ENCODE measurements at places on chromosomes 4 and X.

- DNase-seq, result no peak
Observed at GRCh38 chr4:173269280-173269679, 64.9 kb downstream of the HMGB2 start.

DNA sequence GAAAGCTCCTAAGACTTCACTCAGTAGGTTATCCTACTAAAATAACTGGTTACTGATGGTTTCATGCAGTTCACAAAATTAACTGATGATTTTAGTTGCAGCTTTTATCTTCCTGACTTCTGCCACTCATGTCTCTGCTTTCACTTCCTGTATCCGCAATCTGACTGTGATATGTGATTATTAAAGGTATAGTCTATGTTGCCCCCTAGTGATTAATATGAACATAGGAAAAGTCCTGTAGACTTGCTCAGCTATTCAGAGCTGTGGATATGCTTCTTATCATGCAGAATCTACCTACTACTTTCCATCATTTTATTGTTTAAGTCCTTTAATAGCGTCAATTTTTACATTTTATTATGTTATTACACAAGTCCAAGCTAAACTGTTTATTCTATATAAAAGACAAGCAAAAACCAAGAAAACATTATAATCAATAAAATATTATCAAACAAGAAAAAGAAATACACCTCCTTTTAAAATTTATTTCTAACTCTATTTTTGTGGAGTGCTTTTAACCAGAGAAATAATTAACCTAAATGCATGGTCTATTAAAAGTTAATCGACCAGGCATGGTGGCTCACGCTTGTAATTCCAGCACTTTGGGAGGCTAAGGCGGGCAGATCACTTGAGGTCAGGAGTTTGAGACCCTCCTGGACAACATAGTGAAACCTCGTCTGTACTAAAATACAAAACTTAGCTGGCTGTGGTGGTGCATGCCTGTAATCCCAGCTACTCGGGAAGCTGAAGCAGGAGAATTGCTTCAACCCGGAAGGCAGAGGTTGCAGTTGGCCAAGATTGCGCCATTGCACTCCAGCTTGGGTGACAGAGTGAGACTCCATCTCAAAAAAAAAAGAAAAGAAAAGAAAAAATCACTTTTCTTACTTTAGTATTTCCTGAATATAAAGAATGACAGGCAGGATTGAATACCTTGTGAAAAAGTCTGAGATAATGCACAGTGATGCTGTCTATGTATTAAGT is 40.4 kb upstream of the TLR2 start:
- DNase-seq, result peak; percentile 44

- no peak for DNase-seq
Observed at GRCh38 chr4:170652571-170652970, 562.8 kb upstream of the AADAT start.

- no peak for DNase-seq
Observed at GRCh38 chr4:95516528-95517017, 32.2 kb downstream of the UNC5C start.

DNA sequence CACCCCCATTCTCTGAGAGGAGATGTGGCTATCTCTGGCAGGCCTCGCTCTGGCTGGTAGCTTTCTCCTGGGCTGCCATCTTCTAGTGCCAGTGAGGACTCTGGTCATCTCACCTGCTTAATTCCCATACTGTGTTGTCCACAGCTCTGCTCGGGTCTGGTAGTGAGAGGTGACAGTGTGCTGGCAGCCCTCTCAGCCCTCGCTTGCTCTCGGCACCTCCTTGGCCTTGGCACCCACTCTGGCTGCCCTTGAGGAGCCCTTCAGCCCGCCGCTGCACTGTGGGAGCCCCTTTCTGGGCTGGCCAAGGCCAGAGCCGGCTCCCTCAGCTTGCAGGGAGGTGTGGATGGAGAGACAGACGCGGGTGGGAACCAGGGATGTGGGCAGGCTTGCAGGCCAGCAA is 52.7 kb downstream of the CPLX1 start:
- DNase-seq, result no peak

DNA sequence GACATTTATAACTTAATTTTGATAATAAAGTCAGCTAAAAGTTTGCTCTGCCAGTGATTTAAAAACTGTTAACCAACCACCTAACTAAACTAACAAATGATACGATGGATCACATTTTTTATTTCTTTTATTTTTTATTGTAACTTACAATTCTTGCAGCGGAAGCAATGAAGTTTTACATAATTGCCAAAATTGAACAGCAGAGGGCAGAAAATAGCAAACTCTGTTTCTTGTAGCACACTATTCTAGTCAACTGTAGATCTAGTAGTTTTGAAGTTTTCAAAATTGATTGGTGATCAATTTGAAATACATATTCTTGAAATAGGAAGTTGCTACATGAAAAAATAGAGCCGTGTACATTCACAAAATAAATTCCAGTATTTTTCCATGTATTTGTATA is 2.8 kb upstream of the GRIA2 start:
- DNase-seq, result peak; percentile 16

GRCh38 chr4:7029921-7030320 is 13.3 kb upstream of the TADA2B start:
- no peak for DNase-seq

DNA sequence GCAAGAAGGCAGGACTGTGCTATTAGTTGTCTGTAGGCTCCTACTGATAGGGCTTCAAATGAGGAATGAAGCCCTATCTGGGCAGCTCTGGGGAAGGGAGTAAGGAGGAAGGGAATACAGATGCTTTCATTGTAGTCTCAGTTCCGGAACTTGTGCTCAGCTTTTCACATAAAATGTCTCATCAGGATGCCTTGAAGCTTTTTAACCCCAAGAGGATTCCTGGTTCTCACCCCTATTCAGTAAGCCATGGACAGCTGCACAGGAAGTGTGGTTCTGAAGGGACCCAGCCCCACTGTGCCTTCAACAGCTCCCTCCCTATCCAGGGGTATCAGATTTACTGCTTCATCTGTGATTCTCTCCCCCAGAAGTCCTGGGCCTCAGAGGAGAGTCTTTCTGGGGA is 5.0 kb downstream of the ARMCX5 start:
- DNase-seq, result no peak

DNA sequence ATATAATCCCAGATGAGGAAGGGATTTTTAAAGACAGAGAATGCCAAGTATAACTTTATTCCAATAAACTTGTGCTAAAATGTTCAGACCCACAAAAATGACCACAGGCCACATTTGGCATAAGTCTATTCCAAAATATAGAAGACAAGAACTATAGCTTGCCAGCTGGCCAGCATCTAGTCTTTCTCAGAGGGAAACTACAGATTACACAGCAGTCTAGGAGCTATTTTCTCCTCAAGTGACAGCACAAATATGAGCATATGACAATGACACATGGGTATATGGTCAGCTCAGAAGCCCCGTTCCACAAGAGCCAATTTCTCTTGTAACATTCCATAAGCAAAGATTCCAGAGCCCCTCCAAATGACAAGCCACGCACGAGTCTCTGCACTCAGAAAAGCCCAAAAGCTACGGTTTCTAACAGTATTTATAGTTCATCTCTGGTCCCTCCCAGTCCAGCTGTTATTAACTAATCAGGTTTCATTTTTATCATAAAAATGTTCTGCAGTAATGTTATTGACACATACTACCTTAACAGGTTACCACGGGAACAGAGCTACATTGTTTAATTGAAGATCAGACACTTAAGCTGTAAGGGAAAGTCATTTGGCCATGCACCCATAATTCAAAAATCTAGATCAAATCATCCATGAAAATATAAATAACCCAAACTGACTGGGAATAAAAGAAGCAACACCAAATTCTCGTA is 70.3 kb downstream of the RAB28 start:
- DNase-seq, result peak; percentile 7

- no peak for DNase-seq
Observed at GRCh38 chrX:106980952-106981626, 18.9 kb downstream of the MORC4 start.

GRCh38 chr4:137644201-137644600 is 111.9 kb upstream of the PCDH18 start:
- DNase-seq, result no peak

GRCh38 chr4:186079694-186080093 is 10.7 kb downstream of the TLR3 start:
- no peak for DNase-seq

- no peak for DNase-seq
Observed at GRCh38 chrX:22758807-22759481, 240.8 kb upstream of the DDX53 start.

DNA sequence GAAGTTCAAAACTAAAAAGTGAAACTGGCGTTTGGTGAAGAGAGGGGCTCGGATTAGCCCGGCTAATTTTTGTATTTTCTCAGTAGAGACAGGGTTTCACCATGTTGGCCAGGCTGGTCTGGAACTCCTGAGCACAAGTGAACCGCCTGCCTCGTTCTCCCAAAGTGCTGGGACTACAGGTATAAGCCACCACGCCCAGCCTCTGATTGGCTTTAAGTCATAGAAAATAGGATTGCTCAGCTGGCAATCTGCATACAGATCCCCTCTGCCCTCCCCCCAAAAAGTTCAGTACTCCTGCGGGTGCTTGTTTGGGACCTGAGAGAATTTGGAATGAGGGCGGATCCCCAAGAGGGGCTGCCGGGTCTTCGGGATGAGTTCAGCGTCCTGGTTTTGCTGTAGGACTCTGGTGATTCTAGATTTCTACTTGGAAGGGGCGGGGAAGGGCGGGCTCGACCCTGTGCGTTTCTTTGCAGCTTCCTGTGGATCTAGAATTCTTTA is 537 bp upstream of the PRKX start:
- peak; percentile 24 for DNase-seq

DNA sequence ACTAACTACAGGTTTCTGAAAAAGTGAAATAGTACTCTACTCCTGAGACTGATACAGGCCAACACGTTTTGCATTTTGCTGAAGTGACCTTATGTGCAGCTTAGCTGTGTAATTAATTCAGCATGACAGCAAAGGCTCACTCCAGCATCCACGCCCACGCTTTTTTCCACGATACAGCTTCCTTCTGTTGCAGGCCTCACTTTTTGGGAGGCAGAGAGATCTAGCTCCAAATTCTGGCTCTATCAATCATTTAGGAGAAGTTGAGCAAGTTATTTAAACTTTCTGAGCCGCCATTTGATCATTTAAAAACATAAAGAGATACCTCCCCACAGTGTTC is 160.3 kb downstream of the AFAP1 start:
- DNase-seq, result peak; percentile 47

- no peak for DNase-seq
Observed at GRCh38 chr4:156255230-156256007, 301.8 kb upstream of the CTSO start.

- no peak for DNase-seq
Observed at GRCh38 chr4:69874507-69874906, 14.6 kb upstream of the SULT1E1 start.

- DNase-seq, result no peak
Observed at GRCh38 chrX:1591863-1592469, 562 bp downstream of the AKAP17A start.

GRCh38 chr4:20422398-20422797 is 170.7 kb downstream of the SLIT2 start:
- peak; percentile 36 for DNase-seq

DNA sequence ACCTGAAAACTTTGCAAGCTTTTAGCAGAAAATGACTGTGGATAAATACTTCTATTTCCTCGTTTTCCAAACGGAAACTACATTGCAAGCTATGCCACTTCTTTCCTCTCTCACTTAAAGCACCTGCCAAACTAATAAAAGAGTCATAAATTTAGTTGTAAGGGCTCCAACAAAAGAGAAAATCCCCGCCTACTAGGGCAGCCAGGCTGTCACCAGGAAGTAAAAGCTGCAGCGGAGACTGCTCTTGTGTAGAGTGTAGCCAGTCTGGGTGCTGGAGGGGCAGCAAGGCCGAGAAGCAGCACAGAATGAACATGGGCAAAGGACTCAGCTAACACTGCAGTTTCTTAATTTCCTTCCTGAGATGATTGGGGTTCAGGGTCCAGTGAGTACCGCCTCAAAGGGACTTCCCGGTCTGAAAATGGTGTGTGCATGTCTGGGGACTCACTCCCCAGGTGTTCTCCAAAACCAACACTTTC is 89.3 kb upstream of the MAML3 start:
- DNase-seq, result no peak

GRCh38 chrX:109623997-109624396 is 975 bp downstream of the KCNE5 start:
- no peak for DNase-seq

DNA sequence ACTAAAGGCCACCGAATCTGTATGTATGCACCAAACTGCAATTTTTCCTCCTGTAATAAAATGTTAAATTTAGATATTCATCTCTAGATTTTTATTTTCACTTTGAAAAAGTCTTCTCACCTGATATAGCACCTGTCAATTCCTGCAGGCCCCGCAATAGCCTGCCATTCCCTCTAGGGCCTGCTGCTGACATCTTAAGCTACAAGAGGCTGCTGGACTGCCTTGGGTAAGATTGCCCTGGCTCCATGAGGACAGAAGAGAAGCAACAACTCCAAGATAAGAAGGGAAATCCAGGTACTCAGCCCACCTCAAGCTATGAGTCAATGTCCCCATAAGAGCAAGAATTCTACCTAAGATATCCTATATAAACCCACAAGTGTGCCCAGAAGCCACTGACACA is 230.2 kb upstream of the AGTR2 start:
- no peak for DNase-seq

- no peak for DNase-seq
Observed at GRCh38 chr4:116500225-116500624, 585.2 kb downstream of the TRAM1L1 start.

DNA sequence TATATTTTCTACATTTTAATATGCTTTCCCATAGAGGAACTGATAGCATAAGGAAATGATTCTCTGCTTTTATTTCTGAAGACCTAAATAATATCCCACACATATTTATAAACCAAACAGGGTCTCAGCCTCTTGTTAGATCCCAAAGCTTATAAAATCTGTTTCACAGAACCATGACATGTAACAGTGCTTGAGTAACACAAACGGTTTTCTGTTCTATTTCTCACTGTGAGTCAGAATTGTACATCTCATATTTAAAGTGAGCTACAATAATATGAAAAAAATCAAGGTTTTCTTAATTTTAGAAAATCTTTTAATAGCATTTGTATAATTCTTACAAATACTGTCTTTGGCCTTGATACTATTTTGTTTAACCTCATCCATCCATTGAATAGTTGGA is 51.2 kb downstream of the NR3C2 start:
- no peak for DNase-seq

DNA sequence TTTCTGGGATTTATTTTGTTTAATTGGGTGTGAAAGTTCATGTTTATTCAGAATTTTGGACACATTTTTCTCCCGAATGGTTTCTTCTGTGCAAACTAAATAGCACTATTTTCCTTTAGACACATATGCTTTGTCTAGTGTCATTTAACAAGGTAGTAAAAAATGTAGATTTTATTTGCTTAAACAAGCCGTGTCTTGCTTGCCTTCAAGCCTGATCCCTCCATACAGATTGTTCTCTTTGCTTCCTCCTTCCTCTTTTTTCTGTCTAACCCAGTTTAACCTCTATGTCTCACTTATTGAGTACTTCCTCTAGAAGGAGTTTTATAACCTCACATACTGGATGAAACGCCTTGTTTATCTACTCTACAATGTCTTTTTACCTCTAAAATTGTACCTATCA is 211.8 kb downstream of the NPFFR2 start:
- no peak for DNase-seq

- DNase-seq, result no peak
Observed at GRCh38 chr4:24843096-24843495, 47.7 kb downstream of the SOD3 start.

- DNase-seq, result no peak
Observed at GRCh38 chr4:155954939-155955338, 1.3 kb upstream of the CTSO start.
